ENCODE measurements at places on chromosomes 1 and 21.

DNA sequence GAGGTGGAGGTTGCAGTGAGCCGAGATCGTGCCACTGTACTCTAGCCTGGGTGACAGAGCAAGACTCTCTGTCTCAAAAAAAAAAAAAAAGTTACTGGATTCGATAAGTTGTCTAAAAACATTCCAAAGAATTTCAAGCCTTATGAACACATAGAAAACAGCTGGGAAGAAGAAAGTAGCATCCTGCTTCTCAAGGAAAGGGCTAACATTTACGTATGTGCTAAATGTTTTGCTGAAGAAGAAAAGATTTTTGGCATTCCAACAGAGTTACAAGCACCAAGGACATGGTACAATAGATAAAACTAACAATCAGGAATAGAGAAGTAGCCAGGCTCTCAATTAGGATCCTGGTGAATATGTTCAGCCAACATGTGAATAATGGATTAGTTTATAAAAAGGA is 69.8 kb downstream of the HFM1 start:
- DNase-seq: no peak

DNA sequence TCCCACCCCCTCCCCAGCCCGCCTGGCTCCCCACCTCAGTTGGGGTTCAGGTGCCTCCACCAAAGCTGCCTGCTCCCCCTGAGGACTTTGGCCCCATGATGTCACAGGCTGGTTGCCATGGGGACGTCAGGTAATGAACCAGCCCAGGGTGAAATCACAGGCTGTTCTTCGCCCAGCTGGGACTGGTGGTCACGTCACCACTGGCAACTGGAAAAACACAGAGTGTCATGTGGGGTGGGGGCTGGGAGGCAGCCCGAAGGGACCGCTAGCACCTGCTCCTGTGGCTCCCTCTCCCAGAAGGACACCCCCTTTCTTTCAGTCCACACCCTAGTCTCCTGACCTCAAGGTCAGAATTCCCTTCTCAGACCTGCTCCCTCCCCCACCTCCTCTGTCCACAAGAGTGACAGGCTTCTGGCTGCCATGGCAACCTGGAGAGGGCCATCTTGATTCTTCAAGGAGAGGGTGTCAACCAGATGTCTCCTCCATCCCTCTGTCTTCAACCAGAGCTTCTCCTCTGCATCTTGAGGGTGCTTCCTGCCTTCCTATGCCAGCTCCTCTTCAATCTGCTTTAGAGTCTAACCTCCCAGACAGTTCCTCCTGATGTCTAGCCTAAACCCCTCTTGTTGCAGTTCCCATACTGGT is 6.2 kb downstream of the FAM131C start:
- no peak for DNase-seq

- no peak for DNase-seq
Observed at GRCh38 chr1:66266756-66267155, 267.2 kb upstream of the SGIP1 start.

DNA sequence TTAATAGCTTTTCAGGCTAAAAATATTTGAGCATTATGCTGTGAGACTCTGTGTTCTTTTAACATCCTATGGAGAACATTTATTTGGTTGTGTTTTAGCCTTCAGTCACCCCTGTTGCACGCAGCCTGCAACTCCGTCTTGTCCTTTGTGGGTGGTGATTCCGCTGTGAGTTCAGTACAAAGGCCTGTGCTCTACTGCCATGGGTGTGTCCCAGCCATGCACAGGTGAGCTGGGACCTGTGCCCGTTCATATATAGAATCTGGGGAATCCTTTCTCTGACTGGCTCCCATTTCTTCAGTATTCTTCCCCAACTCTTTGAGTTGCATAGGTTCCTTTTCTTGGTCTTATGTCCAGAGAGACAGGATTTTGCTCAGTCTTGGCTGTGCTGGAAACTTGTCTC is 61.4 kb downstream of the ACTL8 start:
- no peak for DNase-seq

DNA sequence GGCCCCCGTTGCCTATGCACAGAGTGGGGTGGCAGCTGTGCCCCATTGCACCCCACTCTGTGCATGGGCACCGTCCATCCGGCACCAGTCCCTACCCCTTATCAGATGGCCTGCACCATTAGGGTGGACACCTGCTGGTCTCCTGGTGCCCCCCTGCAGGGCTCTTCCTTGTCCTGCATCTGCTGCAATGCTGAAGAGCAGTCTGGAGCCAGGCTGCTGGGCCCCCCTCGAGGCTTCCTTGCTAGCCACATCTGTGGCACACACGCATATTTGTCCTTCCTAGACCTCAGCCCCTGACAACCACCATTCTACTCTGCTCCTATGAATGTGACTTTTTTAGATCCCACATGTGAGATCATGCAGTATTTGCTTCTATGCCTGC is 56.4 kb downstream of the COL18A1 start:
- DNase-seq: no peak

DNA sequence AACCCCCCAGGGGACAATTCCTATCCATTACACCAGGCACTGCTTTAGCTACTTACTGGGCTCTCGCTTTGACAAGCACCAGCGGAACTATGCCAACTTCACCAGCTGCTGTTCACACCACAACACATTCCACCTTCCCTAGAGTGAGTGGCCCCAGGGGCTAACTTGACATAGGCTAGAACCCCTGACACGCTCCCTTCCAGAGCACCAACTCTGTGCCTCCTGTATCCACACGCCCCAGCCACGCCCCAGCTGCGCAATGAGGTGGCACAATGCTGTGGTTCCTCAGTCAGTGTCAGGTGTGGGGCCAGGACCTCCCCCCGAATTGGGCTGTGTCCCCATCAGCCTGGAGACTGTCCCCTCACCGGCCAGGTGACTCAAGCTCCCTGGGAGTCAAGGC is 11.7 kb upstream of the FGR start:
- no peak for DNase-seq

- DNase-seq: no peak
Observed at GRCh38 chr1:109240158-109241152, 8.9 kb upstream of the CELSR2 start.

GRCh38 chr1:67789551-67789950 is 43.7 kb downstream of the GNG12 start:
- DNase-seq: no peak

DNA sequence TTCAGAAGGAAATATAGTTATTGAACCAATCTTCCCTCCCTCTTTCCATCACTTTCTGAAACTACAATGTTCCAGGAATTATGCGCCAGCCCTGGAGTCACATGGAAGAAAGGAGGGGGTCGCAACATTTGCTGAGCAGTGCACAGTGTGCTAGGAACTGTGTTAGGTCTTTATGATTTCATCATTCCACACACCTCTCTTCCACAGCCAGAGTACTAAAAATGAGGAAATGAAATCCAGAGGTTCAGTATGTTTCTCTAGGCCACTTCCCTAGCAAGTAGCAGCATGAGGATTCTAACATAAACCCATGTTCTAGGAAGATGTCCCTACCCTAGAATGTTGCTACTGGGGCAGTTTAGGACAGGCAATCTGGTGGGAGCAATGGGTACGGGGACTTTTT is 158.1 kb downstream of the SLC45A1 start:
- no peak for DNase-seq

GRCh38 chr21:43206231-43207042 is 37.6 kb downstream of the CRYAA start:
- DNase-seq: no peak

GRCh38 chr1:175185903-175186302 is 6.7 kb downstream of the KIAA0040 start:
- DNase-seq: no peak

DNA sequence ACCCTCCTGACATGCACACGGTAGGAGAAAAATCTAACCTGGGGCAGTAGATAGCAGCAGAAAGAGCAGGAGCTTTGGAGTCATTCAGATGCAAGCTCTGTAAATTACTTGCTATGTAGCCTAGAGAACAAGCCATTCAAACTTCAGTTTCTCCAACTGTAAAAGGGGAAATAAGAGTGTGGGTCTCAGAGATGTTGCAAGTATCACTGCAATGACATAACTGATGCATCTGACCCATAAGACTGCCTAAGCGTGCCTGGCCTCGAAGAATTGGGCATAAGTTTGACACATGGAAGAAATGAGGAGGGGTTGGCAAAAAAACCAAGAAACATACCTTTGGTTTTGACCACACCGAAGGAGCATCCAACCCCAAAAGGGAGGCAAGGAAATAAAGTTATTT is 5.2 kb downstream of the AK2 start:
- no peak for DNase-seq
